Skeletal muscle cell (primary cell): ENCODE measurements at places on chromosomes 11 and 22.

- DNase-seq: no peak
Measured at GRCh38 chr11:10409207-10409661, 45.8 kb upstream of the AMPD3 start.

DNA sequence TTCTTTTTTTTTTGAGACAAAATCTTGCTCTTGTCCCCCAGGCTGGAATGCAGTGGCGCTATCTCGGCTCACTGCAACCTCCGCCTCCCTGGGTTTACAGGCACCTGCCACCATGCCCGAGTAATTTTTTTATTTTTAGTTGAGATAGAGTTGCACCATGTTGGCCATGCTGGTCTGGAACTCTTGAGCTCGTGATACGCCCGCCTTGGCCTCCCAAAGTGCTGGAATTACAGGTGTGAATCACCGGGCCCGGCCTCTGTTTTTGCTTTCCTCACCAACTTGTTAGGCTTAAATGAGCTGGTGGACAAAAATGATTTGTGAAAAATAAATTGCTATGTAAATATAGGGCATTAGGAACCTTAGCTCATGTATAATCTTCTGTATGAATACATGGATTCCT, 3.5 kb downstream of the MEI1 start:
- no peak for DNase-seq

GRCh38 chr22:48224332-48224731, 1461.9 kb downstream of the TBC1D22A start:
- no peak for DNase-seq

- no peak for DNase-seq
Measured at GRCh38 chr11:60879104-60879503, 11.8 kb downstream of the ZP1 start.

GRCh38 chr11:131099746-131100145, 183.5 kb upstream of the SNX19 start:
- DNase-seq: no peak
